ENCODE measurements at places on chromosomes 11 and 22. TPM values are rescaled to one million over a fixed set of nuclear protein-coding genes. Genes with fewer than 3 reads are reported as not detected.

Gene SYT8
- not detected for polyA plus RNA-seq

Gene CERK
- polyA plus RNA-seq: 57.4 TPM

Gene BEST1
- 7.7 TPM for polyA plus RNA-seq

Gene TPBGL
- polyA plus RNA-seq: not detected

Gene VWCE
- 5.5 TPM for polyA plus RNA-seq

Gene TMEM25
- polyA plus RNA-seq: 139 TPM

Gene MTNR1B
- polyA plus RNA-seq: not detected

Gene MS4A6E
- not detected for polyA plus RNA-seq

Gene ENTHD1
- not detected for polyA plus RNA-seq

Gene BLID
- not detected for polyA plus RNA-seq

Gene MISFA
- polyA plus RNA-seq: 3.0 TPM

Gene CNTF
- 2.3 TPM for polyA plus RNA-seq

Gene PLEKHA7
- 60.7 TPM for polyA plus RNA-seq

Gene ATG16L2
- 10.6 TPM for polyA plus RNA-seq

Gene TNNT3
- polyA plus RNA-seq: not detected

Gene SLC22A8
- not detected for polyA plus RNA-seq

Gene PICALM
- polyA plus RNA-seq: 163 TPM

Gene MMP27
- polyA plus RNA-seq: not detected

Gene GAS2
- 2.5 TPM for polyA plus RNA-seq

Gene TMEM191B
- polyA plus RNA-seq: 41.5 TPM

Gene MS4A12
- not detected for polyA plus RNA-seq

Gene MUC2
- not detected for polyA plus RNA-seq

Gene MIOX
- not detected for polyA plus RNA-seq

Gene CLCF1
- 0.34 TPM for polyA plus RNA-seq

Gene FIBIN
- polyA plus RNA-seq: not detected

Gene SPDYC
- polyA plus RNA-seq: not detected

Data from neural cell (in vitro differentiated cells).